AG04450 (cell line): ENCODE measurements at places on chromosomes 5 and 9.

DNA sequence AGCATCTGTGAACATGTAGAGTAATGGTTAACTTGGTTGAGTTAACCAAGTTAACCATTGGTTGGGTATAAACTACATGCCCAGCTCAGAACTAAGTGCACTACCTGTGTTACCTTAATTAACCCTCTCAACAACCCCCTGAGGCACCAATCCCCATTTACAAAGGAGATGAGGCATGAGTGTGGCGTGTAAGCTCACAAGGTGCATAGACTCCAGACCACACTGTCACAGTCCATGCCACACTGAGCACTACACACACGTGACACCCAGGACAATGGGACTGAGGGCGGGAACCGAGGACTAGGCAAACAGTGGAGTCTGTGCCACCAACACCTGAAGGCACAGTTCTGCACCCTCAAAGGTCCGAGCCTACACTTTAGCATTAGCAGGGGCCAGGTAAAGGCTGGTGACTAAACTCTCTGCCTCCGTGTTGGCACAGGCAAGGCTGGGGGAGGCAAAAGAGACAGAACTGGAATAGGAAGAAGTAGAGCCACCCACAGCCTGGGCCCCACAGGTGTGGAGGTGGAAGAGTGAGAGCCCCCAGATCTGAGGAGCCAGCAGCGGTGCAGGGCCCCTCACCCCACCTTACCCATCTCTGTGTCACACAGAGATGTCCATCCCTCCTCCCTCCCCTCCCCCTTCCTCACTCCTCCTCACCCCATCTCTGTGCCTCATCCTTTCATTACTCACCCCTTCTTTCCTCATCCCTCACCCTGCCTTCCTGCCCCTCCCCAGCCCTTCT lies 2.2 kb upstream of the DNAJB5 start:
- no peak for DNase-seq

DNA sequence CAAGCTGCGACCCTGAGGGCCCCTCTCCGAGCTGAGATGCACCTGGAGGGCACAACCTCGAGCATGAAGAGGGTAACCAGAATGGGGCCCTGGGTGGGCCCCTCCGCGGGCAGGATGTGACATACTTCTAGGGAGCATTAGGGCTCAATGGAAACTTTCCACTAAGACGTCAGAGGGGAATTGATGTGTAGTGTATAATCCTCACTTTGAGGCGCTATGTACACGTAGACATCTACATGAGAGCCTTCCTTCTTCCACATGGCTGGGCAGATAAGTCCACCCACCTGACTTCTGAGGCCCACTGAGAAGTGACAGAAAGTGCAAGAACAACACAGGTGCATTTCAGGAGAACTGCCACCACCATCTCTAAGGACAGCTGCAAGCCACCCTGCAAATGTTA lies 61.0 kb downstream of the DAP start:
- no peak for DNase-seq

- no peak for DNase-seq
Observed at GRCh38 chr5:159061834-159062474, 37.8 kb downstream of the EBF1 start.

GRCh38 chr5:154237376-154237743 lies 46.8 kb downstream of the GALNT10 start:
- no peak for DNase-seq

DNA sequence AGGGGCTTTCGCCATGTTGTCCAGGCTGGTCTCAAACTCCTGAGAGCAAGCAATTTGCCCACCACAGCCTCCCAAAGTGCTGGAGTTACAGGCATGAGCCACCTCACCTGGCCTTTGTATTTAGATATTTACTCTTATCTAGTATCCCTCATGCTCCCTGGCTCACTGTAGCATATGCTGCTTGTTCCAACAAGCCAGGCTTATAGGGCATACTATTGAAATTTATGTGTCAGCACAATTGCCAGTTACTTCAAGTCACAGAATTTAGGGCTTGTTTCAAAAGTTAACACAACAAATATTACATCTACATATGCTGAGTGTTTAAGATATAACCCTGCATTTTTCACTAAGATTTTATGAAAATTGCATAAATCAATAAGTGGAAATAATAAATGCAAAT lies 469.2 kb upstream of the ZNF608 start:
- DNase-seq = no peak
